ENCODE measurements at places on chromosomes 5 and 9.
A peak's percentile ranks its signal among the peaks of the same experiment; 100 is the strongest.

DNA sequence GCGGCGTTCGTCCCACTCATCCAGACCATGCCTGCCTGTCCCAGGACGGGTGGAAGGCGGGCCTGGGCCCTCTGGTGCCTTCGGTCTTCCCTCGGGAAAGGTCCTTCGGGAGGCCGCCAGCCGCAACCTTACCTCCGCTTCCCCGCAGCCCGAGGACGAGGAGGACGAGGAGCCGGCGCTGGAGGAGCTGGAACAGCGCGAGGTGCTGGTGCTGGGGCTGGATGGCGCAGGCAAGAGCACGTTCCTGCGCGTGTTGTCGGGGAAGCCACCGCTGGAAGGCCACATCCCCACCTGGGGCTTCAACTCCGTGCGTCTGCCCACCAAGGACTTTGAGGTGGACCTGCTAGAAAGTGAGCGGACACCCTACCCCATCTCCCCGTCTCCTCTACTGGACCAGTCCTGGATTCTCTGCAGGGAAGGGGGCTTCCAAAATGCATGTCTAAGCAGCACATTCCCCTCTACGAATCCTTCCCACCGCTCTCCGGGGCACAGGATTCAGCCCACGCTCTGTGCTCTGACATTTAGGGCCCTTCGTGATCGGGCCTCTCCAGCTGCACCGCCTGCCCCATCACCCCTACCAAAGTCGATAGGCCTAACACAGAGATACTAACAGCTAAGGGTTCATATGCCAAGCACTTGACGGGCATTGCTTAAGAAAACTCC is 1.1 kb downstream of the ARL10 start:
- DNase-seq = no peak

DNA sequence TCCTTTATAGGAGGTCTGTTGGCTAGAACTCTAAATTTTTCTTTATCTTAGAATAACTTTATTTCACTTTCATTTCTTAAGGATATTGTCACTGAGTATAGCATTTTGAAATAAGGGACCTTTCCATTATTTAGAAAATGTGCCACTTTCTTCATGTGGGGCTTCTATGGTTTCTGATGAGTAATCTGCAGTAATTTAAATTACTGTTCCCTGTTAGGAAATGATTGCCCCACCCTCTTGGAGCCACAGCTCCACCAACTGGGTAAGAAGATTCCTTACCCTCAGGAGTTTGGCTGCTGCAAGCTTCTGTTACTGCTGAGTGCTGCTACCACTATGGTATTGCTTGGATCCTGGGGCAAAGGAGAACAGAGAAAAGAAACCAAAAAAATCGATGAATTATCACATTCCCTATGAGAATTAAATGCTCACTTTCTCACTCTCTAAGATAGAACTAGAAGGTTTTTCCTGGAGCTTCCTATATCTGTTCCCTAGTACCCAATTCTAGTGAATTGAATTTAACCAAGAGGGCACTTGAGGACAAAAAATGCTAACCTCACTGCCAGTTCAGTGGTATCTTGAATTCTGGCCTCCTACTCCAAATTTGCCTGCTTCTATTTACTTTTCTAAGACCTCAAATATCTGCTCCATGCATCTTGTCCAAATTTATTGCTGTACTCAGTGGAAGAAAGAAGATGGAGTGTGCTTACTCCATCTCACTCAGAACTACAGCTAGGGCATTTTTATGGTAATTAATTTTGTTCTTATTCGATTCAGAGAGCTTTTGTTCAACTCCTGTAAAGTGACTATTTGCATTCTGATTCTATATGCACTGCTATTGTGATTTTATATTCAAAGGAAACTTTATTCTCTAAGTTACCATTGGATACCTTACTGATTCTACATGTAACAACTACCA is 2111.3 kb downstream of the MAT2B start:
- DNase-seq = no peak

GRCh38 chr5:114657342-114658130 is 295.7 kb downstream of the KCNN2 start:
- no peak for DNase-seq

GRCh38 chr5:145471831-145472612 is 363.1 kb downstream of the PRELID2 start:
- no peak for DNase-seq

DNA sequence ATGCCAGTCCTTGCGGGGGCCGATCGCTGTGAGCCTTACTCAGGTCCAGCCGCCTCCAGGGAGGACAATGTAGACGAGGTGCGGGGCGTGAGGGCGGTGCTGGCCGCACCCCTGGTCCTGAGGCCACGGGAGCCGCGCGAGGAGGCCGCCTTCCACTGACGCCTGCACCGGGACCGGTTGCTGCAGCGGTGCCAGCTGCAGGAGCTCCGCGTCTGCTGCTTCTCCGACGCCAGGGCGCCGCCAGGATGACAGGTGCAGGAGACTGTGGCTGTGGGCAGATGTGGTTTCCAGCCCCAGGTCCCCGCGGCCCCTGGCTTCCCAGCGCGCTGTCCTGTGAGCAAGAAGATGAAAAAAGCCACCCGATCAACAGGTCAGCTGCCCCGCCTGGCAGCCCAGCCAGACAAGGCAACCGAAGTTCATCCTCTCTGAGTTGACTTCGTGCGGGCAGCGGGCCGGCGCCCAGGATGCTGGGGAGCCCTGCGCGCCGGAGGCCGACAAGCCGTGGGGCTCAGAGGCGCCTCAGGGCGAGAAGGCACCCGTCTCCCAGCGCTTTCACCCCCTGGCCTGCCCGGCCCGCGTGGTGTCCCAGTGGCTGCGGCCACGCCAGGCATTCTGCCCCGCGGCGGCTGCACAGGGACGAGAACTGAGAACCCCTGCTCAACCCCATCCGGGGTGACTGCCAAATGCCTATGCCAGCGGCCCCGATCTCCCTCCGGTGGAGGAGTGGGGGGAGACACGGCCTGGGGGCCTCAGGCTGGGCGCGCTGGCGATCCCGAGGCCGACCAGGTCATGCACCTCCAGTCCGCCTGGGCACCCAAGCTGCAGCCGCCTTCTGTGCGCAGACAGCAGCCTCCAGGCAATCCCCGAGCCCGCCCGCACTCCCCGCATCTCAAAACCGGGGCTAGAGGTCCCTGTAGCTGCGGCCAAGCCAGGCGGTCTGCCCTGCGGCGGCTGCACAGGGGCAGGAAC is 43.4 kb upstream of the BICD2 start:
- DNase-seq = no peak

DNA sequence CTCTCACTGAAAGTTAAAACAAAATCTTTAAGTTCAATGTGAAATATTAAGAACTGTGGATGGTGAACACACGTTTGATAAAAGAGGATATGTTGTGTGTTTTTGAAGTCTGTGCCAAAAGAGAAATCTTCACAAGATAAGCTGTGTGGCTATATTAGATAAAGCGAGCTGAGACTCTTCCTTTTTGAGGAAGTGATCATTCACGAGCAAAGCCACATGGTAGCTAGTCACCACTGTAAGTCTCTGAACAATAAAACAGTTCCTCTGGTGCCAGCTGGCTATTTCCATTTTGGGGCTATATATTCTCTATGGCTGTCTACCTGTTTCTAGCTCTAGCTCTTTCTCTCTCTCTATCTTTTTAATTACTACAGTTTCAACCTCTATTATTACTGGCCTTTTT is 1849.2 kb upstream of the C9orf72 start:
- DNase-seq = no peak

GRCh38 chr9:137077010-137077747 is at the start of gene UAP1L1:
TSS of gene UAP1L1 (plus strand) at chr9:137077517. CDS start at chr9:137077533, 16 bp downstream.
- DNase-seq = peak; percentile 65

DNA sequence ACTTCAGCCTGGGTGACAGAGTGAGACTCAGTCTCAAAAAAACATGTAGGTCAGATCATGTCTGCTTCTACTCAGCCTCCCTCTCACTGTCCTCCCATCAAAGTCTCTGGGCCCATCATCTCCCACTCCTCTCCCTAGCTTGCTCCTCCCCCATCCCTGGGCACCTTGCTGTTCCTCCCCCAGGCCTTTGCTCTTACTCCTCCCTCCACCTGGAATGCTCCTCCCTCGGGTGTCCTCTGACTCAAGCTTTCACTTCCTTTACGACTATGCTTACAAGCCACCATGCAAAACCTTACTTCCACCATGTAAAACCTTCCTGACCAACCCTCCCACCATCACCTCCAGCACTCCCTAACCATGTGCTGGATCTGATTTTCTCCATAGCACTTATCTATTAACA is 51.5 kb downstream of the MTMR12 start:
- no peak for DNase-seq

- DNase-seq = no peak
These were observed 38.7 kb downstream of the AGXT2 start for GRCh38 chr5:35009019-35009418.

- DNase-seq = no peak
These were observed 107.9 kb upstream of the LARP1 start for GRCh38 chr5:154647114-154647760.

- DNase-seq = no peak
These were observed 81.3 kb downstream of the GADD45G start for GRCh38 chr9:89686126-89686525.

DNA sequence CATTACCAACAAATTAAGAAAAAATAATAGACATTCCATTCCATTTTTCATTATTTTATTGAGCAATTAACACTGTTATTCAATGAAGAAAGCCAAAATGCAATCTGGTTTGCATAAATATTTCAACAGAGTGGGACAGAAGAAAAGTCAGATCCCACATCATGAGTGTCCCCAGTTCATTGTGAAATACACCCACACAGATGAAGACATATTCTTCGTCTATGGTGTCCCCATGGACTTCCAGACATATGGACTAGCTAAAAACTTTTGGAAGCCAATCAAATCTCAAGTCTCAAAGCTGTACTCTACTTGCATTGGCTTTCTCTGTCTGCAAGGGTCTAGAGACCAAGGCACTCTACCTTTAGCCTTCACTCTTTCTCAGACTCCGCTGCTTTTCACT is 194.3 kb downstream of the SEMA5A start:
- no peak for DNase-seq

GRCh38 chr5:475704-476101 is 32.7 kb downstream of the EXOC3 start:
- no peak for DNase-seq

GRCh38 chr9:123418052-123418430 is 62.0 kb downstream of the CRB2 start:
- no peak for DNase-seq

DNA sequence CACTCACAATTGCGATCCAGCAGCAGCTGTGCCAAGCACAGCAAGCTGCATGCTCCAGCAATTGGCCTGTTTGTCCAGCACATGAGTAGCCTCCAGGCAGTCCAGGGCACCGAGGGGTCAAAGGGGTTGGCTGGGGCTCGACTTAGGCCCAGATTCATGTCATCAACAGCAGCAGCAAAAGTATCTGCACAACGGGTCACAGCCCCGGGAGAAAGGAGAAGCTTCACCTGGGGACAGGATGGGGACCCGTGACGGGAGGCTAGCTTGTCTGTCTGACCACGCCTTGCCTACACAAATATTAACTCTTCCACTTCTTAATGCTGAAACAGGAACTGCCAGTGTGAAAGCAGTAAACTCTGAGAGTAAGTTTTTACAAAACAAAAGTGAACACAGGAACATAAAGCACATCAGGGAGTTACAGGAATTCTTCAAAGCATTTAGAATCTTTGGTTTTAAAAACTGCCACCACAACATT is 191.2 kb downstream of the PIK3R1 start:
- no peak for DNase-seq

DNA sequence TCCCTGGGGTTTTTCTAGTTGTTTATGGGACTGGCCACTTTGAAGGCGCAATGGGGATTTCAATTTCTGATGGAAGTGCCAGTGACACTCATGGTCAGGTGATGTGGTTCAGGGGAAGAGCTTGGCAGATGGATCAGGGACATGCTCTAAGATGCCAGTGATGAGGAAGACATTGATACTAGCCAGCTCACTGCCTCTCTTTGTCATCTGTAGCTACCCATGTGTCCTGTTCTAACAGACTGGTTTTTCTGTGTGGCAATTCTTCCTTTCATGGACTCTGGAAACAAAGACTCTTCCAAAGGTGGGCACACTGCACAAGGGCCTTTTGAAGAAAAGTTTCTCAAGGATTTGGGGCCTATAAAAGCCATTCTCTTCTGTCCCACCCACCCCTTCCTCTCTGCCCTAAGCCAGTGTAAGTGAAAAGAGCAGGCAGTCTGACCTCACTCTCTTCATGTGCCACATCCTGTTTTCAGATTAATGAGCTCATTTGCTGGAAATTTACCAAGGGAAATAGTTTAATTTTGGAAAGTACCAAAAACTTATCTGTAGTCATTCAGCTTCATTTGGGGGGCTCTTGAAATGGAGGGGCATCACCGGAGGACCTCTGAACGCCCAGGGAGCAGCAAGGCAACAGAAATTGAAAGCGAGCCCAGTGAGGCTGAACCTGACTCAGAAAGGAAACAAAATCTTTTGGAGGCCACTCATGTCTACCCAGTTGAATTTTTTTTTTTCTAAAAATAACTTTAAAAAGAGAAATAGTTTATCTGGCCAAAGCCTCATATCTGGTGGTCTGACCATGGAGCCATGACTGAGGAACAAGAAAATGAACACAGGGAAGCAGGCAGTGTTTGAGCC is 4.9 kb upstream of the TRAF1 start:
- DNase-seq = peak; percentile 33

DNA sequence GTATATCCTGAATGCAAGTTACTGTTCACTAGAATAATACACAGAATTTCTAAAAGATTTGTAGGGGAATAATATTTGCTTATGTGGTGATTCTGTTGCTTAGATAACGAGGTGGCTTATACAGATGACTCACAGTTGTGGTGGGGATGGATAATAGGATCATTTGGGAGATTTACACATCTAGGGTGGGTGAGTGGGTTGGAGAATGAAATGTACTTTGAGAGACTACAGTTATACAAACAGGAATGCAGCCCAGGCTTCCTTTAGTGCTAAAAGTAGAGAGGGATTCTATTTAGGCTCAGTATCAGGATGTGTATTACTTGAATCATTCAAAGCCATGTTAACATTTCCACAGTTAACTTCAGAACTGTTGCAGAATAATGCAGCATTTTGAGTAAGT is 1.8 kb downstream of the CTXN3 start:
- no peak for DNase-seq

DNA sequence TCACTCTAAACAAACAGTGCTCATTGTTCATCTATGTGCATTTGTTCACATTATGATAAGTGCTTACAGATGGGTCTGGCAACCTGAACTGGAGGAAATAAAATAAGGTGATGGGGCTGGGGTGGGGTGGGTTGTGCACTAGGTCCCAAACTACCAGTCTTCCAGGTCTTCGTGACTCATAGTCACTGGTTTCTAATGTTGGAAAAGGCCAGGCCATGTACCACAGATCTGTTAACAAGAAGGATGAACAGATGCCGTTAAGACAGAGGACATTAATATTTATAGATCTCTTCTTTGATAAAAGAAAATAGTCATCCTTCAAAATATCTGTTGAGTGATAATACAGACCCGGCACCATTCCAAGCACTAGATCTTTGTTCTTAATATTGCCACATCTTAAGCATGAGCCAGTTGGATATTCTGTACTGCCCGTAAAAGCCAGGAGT is 71.4 kb upstream of the STARD4 start:
- DNase-seq = no peak

DNA sequence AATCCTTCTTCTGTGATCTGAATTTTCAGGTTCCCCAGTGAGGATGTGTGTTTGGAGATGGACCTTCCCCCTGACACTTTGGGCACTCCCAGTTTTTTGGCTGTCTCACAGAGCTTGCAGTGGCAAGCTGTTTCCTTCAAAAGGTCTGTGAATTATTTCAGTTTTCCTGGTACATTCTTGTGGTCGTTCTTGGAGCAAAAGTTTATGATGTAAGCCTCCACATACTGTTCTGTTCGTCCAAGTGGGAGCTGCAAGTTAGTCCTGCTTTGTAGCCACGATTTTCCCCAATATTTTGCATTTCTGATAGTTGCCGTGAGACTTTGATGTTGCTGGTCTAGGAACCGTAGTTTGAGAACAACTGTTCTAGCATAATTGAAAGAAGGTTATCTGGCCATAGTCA is 88.3 kb downstream of the MTAP start:
- no peak for DNase-seq

- no peak for DNase-seq
These were observed 253.8 kb downstream of the CHSY3 start for GRCh38 chr5:130158036-130158435.

Data from tibial nerve (tissue), 4 donors.